ENCODE measurements at places on chromosomes 11 and 22.
A peak's percentile ranks its signal among the peaks of the same experiment; 100 is the strongest.

DNA sequence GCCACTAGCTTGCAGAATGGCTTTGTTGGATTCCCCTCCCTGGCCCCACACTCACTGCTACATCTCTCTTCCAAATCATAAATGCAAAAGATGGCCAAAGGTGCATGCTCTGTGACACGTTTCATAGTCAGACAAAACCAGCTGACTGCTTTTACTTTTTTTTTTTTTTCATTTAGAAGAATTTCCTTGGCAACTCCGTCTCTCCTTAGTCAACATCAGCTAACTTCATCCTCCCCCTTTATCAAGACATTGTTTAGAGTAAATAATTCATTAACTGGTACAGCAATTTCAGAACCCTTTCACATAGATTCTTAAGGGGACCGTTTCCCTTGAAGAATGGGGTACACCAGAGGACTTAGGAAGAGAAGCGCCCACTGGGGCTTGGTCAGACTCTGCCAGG is 16.0 kb downstream of the KCNQ1OT1 start:
- DNase-seq, result no peak

DNA sequence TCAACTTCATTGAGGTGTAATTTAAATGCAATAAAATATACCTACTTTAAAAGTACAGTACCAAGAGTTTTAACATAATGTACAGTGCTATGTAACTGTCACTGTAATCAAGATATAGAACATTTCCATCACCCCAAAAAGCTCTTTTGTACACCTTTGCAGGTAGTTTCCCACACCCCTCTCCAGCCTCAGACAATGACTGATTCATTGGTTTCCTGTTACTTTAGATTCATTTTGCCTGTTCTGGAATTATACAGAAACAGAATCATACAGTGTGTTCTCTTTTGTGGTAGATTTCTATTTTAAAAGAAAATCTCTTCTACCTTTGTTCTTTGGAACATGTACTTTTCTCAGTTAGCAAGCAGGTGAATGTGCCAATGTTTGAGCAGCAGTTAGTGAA is 38.2 kb downstream of the SHISA8 start:
- DNase-seq, result no peak

- peak; percentile 25 for DNase-seq
Observed at GRCh38 chr22:43060183-43060582, 29.0 kb downstream of the TTLL1 start.

- DNase-seq, result peak; percentile 63
Observed at GRCh38 chr11:13127161-13127560, 118.0 kb downstream of the RASSF10 start.
